ENCODE measurements at places on chromosomes 11 and 22. TPM values are rescaled to one million over a fixed set of nuclear protein-coding genes. Genes with fewer than 3 reads are reported as not detected.

GRCh38 chr11:111735262-111736116 lies 30.7 kb downstream of the PPP2R1B start:
- DNase-seq: peak; percentile 81

- DNase-seq: no peak
Measured at GRCh38 chr22:26474682-26475081, 8.9 kb downstream of the HPS4 start.

DNA sequence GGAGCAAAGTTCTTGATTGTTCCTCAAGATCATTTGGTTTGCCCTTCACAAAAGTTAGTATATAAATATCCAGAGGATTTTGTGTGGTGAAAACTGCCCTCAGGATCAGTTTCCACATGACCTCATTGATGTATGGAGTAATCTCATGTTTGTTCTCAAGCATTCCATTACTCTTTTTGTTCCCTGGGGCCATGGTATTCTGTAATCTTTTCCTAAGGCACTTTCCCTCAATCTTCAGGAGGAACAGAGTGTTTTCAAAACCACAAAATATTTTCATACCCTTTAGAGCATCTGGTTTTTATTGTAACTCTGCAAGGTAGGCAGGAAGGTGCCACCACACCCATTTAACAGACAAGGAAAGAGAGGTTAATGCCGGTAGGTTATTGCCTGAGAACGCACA lies 99.6 kb downstream of the FAM181B start:
- DNase-seq: no peak

DNA sequence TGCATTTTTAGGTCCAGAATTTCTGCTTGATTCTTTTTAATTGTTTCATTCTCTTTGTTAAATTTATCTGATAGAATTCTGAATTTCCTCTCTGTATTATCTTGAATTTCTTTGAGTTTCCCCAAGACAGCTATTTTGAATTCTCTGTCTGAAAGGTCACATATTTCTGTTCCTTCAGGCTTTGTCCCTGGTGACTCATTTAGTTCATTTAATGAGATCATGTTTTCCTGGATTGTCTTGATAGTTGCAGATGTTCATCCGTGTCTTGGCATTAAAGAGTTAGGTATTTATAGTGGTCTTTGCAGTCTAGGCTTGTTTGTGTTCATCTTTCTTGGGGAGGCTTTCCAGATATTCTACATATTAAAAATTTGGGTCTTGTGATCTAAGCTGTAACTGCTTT lies 694.8 kb upstream of the CCDC179 start:
- DNase-seq: no peak

GRCh38 chr11:117483372-117483771 lies 155.7 kb downstream of the CEP164 start:
- no peak for DNase-seq

GRCh38 chr22:45817745-45818423 lies 146.2 kb downstream of the ATXN10 start:
- DNase-seq: peak; percentile 36

- no peak for DNase-seq
Measured at GRCh38 chr22:46452195-46453005, 85.0 kb downstream of the CELSR1 start.

DNA sequence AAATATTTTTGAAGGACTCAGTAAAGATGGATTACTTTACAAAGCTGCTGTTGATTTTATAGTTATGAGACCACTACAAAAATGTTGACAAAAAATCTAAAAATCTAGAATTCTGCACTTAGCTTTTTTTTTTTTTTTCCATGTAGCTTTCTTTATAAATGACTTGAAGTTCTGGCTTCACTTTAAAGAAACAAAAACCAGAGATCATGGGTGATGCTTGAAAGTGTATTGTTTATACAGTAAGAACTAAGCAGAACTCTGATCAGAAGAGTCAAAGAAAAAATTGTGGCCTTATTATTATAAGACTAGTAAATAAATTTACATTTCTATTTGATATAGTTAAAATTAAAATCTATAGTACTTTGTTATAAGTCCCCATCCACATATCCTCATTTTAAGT lies 301.7 kb downstream of the BLID start:
- no peak for DNase-seq

Gene CCDC87
- polyA plus RNA-seq: 0.28 TPM

Gene RIMBP3B
- not detected for polyA plus RNA-seq

Gene HSPB2
- 1.2 TPM for polyA plus RNA-seq

Gene LARGE2
- polyA plus RNA-seq: 18.9 TPM

Gene TMPRSS5
- polyA plus RNA-seq: 0.69 TPM

Gene SPTBN2
- polyA plus RNA-seq: 65.8 TPM
